ENCODE measurements at places on chromosomes 3 and 15. TPM values are rescaled to one million over a fixed set of nuclear protein-coding genes. Genes with fewer than 3 reads are reported as not detected.

CCDC54 gene
- not detected for total RNA-seq

C3orf70 gene
- total RNA-seq = not detected

RPS17 gene
- 1,872 TPM for total RNA-seq

CDHR4 gene
- not detected for total RNA-seq

UBA3 gene
- total RNA-seq = 92.0 TPM

CD200R1 gene
- 6.7 TPM for total RNA-seq

CHRFAM7A gene
- not detected for total RNA-seq

EXD1 gene
- not detected for total RNA-seq

SNX22 gene
- 0.93 TPM for total RNA-seq

PPIP5K1 gene
- 22.3 TPM for total RNA-seq

CCRL2 gene
- total RNA-seq = 5.6 TPM

MCCC1 gene
- total RNA-seq = 22.7 TPM

DZIP1L gene
- 0.43 TPM for total RNA-seq

CACNA1D gene
- 0.18 TPM for total RNA-seq

RAD51 gene
- total RNA-seq = 44.5 TPM
